HFFc6 (cell line): ENCODE measurements at places on chromosomes 12 and 14.

DNA sequence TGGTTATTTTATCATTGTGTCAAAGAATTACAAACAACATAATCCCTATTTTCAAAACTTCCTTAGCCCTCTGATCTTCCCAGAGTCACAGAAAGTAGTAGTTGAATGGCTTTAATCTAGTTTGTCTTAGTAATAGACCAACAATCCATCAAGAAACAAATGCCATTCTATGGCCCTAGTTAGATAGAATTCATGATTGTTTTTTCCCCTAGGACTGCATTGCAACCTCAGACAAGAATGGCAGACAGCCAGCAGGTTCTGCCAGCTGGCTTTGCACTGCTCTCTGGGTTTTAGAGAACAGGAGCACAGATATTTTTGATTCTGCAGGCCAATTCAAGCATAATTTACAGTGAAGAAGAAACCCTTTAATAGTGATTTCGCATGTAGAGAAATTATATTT is 33.8 kb downstream of the SYT1 start:
- no peak for DNase-seq

DNA sequence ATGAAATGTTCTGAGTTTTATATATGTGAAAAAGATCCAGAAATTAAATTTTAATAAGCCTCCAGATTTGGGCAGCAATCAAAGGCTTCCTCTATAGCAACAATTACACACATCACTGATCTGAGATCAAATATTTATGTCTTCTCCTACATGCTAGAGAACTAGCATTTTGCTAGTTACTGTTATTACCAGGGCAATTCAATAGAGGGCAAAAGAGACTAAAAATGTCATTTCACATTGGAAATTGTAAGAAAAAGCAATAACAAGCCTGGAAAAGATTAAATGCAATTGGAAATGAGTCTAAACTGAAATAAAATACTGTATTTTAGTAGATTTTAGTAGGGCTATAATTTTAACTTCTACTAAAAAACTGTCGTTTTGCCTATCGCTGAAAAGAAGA is 32.6 kb upstream of the ANO6 start:
- DNase-seq, result peak; percentile 20

- no peak for DNase-seq
These were observed 23.6 kb downstream of the PACS2 start for GRCh38 chr14:105337966-105338741.

- no peak for DNase-seq
These were observed 1104.7 kb upstream of the TMEM132C start for GRCh38 chr12:127162307-127162706.

- no peak for DNase-seq
These were observed 1.7 kb downstream of the ARHGAP9 start for GRCh38 chr12:57477710-57478681.

- DNase-seq, result no peak
These were observed 317.9 kb downstream of the PCNX1 start for GRCh38 chr14:71225113-71225512.

DNA sequence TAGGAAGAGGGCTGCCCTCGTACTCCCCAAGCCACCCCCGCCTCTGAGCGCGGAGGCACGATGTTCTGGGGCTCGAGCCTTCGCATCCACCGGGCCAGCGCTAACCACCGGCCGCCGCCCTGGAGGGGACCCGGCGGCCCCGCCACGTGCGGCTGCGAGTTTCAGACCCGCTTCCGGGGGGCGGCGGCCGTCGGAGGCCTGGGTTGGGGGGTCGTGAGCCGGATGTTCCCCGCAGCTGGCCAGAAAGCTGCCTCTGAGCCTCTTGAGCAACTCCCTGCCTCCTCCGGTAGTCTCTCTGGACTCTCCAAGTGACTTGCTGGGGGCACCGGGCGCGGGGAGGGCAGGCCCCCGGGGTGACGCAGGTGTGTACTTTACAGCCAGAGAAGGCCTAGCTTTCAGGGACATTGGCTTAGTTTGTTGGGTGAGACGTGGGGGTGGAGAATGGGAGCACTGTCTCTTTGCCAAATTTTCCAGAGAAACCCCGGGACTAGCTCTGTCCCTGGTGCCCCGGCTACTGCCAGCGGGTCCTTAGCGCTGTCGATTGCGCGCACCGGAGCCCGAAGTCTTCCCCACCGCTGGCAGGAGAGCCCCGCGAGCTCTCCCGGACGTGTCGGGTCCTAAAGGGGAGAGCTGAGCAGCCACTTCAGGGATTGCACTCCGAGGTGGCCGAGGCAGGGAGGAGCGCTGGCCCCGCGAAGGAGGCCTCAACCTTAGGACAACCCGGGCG is 15.6 kb downstream of the OTX2 start:
- DNase-seq, result no peak

GRCh38 chr14:21136024-21136423 is 19.8 kb downstream of the OR5AU1 start:
- DNase-seq, result no peak

- no peak for DNase-seq
These were observed 22.1 kb downstream of the SMOC1 start for GRCh38 chr14:69901113-69901951.

DNA sequence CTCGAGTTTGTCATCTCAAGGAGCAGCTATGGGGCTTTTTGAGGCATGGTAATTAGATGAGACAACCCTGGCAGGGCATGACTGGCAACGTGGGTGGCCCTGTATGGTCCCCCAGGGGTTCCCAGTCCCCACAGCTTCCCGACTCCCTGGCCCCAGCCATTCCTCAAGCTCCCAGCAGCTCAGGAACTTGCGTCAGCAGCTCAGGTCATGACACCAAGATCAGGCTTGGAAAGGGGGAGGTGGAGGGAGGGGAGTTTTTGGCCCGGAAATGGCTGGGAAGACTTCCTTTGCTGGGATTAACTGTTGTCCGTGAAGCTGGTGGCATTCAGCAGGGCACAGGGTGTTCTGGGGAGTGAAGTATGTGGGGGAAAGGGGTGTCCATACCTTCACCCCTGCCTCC is 10.4 kb upstream of the NRIP2 start:
- DNase-seq, result peak; percentile 19

- DNase-seq, result no peak
These were observed 88.0 kb downstream of the ANO6 start for GRCh38 chr12:45303945-45304344.

- no peak for DNase-seq
These were observed 69.3 kb downstream of the PPFIBP1 start for GRCh38 chr12:27593266-27593665.

- DNase-seq, result no peak
These were observed 174.6 kb upstream of the CLEC14A start for GRCh38 chr14:38430522-38430921.

DNA sequence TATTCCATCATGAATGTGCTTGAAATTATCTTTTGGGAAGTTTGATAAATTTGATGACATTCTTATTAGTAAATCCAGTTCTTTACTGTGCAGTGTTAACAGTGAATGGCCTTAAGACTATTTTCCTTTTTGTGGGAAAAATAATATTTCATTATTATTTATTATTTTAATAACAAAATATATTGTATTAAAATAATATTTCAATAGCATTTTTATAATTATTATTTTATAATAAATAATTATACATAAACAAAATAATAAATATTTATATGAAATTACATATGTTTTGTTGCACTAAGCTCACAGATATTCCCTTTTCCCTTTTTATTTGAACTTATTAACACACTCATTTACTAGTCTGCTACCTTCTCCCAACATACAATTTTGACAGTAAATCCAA is 33.6 kb downstream of the PIK3C2G start:
- no peak for DNase-seq

DNA sequence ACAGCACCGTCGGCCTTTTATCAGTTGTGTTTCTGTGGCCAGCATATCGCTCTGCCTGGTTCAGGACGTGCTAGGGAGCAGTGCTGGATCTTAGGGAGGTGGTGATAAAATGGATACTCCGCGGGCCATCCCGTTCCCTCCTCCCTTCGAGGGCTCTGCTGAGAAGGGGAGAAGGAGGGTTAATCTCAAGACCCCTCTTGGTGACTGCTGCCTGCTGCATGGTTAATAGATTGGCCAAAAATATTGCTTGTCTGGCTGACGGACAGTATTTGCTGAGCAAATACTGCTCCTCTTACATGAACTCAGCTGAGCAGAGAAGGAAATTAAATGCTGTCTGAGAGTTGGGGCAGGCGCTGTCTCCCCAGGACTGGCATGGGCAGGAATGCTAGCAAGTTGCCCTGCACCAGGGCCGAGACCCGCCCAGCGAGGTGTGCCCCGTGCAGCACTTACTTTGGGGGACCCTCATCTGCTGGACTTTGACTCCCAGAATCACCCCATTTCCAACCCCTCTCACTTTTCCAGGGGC is 1.2 kb downstream of the FBRSL1 start:
- no peak for DNase-seq

- DNase-seq, result no peak
These were observed 79.4 kb downstream of the METTL25 start for GRCh38 chr12:82437744-82438143.

GRCh38 chr12:60112063-60112462 is 516.2 kb downstream of the SLC16A7 start:
- no peak for DNase-seq

DNA sequence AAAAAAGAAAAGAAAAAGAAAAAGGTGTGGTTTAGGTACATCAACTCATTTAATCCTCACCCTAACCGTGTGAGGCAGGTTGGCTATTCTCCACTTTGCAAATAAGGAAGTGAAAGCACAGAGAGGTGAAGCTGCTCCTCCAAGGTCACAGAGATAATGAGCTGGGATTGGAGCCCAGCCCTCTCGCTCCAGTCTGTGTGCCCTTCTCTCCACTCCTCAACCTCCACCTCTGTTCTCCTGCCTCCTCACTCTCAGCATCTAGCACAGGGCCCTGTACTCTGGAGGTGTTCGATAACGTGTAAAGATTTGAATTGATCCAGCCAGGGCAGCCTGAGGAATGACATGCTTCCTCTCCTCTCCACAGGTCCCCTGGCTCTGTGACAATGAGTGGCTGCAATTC is 502.3 kb downstream of the TMEM132D start:
- DNase-seq, result no peak

DNA sequence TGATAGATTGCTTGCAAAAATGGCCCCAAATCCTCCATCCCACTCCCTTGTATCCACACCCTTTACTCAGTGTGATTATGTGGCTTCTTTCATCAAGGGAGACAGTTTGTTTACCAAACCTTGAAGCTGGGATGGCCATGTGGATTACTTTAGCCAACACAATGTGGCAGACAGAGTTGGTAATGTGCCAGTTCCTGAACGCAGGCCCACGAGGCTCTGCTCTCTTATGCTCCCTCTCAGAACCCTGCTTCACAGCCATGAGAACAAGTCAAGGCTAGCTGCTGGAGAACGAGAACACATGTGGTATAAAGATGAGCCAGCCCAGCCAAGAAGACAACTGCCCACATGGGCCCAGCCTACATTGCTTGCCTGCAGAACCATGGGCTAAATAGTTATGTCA is 162.3 kb downstream of the NDUFA12 start:
- DNase-seq, result no peak

DNA sequence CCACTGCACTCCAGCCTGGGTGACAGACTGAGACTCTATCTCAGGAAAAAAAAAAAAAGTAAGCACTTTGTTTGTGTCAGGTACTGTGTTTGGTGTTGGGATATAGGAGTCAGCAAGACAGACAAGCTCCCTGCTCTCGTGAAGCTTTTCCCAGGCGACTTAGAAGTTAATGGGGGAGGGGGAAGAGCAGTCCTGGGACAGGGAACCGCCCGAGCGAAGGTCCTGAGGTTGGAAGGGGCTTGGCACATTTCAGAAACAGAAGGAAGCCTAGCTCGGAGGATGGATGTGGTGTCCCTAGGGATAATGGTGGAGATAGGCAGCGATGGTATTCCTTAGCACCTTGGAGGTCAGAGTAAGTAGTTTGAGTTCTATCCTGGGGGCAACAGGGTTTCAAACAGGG is 8.5 kb upstream of the COX6A1 start:
- DNase-seq, result no peak

GRCh38 chr12:132640936-132641335 is 22.4 kb downstream of the P2RX2 start:
- DNase-seq, result no peak

DNA sequence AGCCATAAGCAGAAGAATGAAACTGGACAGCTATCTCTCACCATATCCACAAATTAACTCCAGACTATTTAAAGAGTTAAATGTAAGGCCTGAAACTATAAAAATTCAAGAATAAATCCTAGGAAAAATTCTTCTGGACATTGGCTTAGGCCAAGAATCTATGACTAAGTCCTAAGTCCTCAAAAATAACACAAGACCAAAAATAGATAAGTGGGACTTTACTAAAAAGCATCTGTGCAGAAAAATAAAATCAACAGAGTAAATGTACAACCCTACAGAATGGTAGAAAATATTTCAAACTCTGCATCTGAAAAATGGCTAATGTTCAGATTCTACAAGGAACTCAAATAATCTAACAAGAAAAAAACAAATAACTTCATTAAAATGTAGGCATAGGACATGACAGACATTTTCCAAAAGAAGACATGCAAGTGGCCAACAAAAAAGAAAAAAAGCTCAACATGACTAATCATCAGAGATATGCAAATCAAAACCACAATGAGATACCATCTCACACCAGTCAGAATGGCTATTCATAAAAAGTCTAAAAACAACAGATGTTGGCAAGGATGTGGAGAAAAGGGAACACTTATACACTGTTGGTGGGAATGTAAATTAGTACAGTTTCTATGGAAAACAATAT is 61.0 kb upstream of the PPFIA2 start:
- no peak for DNase-seq

GRCh38 chr14:90544971-90545370 is 148.1 kb downstream of the CALM1 start:
- DNase-seq, result no peak

- no peak for DNase-seq
These were observed 166.9 kb upstream of the CCND2 start for GRCh38 chr12:4106621-4107020.

DNA sequence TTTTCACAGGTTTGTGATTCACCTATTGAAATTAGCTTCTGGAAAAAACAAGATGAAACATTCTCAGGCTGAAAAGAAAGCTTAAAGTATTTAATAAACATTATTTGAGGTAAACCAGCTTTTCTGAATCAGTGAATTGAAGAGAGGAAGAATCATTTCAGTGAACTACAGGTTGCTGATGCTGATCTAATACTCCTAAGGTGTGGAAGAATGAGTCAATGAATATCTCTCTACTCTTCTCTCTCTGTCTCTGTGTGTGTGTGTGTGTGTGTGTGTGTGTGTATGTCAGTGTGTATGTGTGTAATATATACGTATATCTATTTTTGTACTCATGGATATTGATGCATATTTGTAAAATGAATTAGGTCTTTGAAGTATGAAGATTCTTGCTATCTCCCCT is 312.2 kb downstream of the SSPN start:
- DNase-seq, result no peak

DNA sequence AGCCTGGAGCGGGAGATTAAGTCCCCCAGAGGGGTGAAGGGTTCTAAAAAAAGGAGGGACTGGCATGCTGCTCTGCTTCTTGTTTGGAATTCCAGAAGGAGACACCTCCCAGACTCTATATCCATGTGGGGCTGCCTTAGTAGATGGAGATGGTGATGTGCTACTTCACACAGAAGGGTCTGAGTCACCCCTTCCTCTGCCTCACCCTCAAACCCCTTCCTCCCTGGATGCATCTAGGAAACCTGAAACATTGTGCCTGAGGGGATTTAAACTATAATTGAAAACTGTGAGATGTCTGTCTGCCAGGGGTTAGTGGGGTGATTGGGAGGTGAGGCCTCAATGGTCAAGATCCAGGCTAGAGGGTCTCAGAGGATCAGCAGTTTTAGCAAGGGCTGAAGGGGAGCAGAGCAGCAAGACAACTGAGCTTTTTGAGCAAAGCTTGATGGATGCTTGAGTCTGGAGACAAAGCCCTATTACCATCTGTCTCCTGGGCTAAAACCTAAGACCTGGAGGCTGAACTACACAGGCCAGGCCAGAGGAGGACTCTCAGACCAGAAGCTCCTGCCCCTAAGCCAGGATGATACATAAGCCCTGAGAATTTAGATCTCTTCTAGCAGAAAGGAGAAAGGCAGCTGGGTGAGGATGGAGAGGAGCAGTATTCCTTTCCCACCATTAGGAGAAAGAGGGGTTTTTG is 314.7 kb upstream of the ATP2B1 start:
- DNase-seq, result no peak
